ENCODE measurements at places on chromosomes 2 and 18.

DNA sequence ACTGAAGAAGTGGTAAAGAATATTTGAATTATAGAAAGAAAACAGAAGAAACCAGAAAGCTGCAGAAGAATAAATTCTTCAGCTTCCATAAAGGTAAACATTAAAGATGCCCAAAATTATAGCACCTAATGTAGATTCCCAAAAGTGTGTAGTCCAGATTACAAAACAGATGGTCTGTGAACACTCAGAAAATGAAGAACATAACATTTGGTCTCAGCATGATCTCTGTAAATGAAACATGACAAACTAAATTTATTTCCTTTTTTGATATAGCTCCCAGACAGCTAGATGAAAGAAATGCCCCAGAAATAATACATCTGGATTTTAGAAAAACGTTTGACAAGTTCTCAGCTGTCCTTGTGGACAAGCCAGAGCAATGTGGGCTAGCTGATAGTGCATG is 794.2 kb upstream of the NXPH2 start:
- DNase-seq = no peak

GRCh38 chr2:83112858-83113257 is 1346.2 kb downstream of the SUCLG1 start:
- DNase-seq = no peak

- no peak for DNase-seq
Measured at GRCh38 chr2:100801402-100801801, 18.5 kb upstream of the NPAS2 start.

DNA sequence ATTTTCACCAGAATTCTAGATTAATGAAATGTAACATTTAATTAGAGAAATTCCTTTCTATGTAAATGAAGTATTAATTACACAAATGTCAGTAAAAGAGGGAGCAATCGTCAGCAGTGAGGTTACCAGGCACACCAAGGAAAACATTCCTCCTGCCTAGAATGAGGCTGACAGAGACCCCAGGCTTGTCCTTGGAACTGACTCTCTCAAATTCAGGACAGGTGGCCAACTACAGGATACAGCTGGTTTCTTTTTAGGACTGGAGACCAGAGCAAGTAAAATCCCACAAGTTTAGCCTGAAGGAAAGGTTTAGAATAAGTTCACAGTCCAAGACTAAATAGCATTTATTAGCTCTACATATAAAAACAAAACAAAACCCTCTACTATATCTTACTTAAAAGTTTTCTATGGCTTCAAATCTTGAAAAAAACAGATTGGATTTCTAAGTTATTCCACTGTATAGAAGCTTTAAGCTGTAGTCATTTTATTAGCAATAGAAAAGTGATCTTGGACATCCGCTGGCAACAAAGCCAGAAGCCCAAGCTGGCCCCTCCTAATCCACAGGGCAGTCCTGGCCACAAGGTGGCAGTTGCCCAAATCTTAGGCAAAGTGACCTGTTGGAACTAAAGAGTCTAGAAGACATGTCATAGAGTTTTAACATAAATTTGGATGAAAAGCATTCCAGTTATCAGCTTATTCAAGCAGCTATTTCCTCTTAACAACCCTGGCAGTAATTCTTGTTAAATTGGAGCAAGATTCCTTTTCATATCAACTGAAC is 81.0 kb downstream of the SP3 start:
- peak; percentile 20 for DNase-seq

- no peak for DNase-seq
Measured at GRCh38 chr18:79525556-79526467, 130.1 kb downstream of the NFATC1 start.

- no peak for DNase-seq
Measured at GRCh38 chr18:78427081-78427480, 552.5 kb upstream of the SALL3 start.
